GM23248 (cell line): ENCODE measurements at places on chromosomes 12 and 14.
A peak's percentile ranks its signal among the peaks of the same experiment; 100 is the strongest.

GRCh38 chr12:91406920-91407341, 224.3 kb upstream of the DCN start:
- peak; percentile 25 for DNase-seq

DNA sequence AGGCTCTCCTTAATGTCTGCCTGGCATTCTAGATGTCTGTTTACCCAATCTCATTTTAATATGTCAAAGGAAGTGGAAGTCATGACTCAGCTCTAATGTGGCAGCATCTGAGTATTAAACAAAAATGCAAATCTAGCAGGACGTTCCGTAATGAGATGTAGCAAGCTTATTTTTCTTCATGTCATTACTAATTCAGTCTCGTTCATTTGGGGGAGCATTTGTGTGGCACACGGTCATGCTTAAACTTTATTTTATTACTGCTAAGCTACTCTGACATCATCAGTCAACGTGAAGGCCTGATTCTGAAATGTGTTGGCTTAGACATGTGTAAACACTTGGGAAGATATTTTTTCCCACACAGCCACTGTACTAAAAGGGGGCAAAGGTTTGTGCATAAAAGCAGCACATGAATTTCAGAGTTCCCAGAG, 326.7 kb upstream of the TMPO start:
- peak; percentile 0 for DNase-seq

- peak; percentile 15 for DNase-seq
Observed at GRCh38 chr12:26721800-26722199, 111.2 kb downstream of the ITPR2 start.

- peak; percentile 77 for DNase-seq
Observed at GRCh38 chr12:51028126-51028812, 2.1 kb upstream of the SLC11A2 start.

DNA sequence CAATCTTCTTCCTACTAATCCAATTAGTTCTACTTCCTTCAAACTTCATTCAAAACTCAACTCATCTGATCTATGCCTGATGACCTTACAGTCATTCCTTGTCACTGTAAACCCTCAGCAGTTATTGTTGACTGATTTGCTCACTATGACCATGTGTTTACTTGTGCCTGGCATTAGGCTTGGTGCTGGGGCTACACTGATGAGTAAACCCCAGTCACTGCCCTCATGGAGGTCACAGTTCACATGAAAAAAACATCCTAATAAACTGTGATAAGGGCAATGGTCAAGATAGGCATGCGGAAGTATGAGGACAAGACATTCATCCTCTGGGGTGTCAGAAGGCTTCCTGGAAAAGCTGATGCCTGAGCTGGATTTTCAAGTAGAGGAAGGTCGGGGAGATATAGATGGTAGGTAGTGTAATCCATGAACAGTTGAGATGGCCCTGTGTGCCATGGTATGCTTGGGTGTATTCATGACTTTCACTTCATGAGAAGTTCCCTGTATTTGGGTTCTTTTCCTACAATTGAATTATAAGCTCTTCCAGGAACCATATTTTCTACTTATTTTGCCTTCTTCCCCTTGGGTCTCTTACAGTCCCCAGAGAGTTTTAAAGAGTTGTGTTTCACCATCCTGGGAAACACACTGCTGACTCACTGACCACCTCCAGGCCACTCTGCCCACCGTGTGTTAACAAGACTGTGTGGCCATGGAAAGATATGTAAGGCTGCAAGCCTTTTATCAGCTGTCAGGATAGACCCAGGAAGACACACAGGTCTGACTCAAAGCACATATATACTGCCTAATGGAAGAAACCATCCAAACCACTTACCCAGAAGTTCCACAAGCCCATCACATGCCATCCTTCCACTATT, 38.7 kb upstream of the DUSP6 start:
- peak; percentile 84 for DNase-seq

- no peak for DNase-seq
Observed at GRCh38 chr14:54785136-54785777, 117.4 kb downstream of the GCH1 start.

GRCh38 chr12:29054858-29055663, 94.0 kb upstream of the FAR2 start:
- no peak for DNase-seq

GRCh38 chr12:77995436-77996167, 164.9 kb downstream of the NAV3 start:
- DNase-seq: peak; percentile 90

DNA sequence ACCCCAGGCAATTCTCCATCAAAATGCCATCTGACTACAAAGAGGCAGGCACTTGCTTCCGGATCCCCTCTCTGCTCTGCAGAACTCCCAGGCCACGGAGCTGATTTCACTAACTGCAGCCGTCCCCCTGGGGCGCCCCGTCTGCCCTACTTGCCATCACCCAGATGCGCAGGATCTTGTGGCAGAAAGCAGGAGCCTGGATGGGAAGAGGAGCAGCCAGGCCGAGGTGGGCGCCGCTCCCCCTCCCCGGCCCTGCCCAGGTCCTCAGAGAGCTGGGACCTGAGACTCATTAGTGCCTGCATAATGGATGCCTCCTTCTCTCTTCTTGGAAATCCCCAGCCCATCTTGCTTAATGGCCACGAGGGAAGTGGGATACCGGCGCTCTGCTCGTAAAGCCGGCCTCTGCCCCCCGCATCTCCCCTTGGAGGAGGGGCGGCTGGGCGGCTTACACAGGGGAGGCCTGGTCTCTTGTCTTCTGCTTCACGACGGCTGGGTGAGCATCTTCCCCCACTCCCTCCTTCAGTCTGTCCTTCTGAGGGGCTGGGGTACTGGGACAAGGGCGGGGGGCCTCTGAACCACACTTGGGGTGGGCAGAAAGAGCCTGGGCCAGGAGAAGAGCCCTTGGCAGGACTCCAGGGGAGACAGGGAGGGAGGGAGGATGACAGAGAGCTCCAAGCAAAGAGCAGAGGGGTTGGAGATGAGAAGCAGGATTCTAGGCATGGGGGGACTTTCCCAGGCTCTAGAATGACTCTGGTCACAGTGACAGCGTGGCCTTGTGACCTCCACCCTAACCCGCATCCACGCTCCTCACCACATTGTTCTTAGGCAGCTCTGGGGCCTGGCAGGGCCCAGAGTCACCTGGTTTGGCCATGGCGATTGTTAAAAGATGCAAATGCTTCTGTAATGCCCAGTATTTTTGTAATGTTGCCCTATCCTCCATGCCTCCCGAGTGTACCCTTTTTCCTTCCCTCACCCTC, 19.4 kb upstream of the EML1 start:
- no peak for DNase-seq

DNA sequence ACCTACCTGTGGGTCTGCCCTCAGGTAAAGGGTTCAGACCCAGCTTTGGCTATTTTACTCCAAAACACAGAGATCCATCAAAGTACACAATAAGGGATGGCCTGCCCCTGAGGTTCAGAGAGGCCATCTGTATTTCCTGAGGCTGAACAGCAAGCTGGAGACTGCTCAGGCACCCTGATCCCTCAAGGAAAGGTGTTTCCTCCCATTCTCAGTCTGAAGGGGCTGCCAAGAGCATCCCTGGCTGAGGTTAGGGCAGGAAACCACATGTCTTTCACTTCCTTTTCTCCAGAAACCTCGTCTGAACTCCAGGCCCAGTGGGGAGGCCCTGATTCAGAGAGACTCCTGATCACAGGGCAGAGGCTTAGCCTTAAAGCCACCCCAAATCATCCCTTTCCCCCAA, 1.5 kb downstream of the RILPL1 start:
- DNase-seq: peak; percentile 43

GRCh38 chr12:101372431-101372830, 35.1 kb downstream of the ARL1 start:
- DNase-seq: no peak

GRCh38 chr14:29853272-29853671, 74.4 kb downstream of the PRKD1 start:
- DNase-seq: no peak

- peak; percentile 13 for DNase-seq
Observed at GRCh38 chr14:23402296-23403138, 5.6 kb downstream of the MYH6 start.

- no peak for DNase-seq
Observed at GRCh38 chr12:67436230-67436629, 167.1 kb downstream of the CAND1 start.

DNA sequence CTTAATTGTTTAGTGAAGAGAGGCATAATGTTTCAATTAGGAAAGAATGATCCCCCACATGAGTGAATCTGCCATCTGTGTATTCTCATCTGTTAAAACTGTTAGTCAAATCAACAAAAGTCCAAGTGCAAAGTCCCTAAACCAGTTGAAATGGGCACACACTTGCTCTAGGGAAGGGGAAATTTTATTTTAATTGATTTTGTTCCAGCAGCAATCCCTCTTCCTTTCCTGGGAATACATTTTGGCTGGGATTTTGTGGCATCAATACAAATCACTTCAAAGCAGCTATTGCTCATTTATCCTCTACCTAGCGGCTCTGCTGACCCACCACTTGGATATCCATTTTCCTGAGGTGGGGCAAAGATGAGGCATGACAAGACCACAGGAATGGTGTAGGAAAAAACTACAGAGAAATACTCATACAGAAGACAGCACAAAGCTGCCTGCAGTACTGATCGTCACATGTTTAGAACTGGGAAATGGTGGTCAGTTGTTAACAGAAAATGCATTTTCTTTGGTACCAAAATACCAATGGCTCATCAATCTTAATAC, 9.8 kb upstream of the SSTR1 start:
- DNase-seq: peak; percentile 89
